ENCODE measurements at places on chromosomes 16 and 17.

DNA sequence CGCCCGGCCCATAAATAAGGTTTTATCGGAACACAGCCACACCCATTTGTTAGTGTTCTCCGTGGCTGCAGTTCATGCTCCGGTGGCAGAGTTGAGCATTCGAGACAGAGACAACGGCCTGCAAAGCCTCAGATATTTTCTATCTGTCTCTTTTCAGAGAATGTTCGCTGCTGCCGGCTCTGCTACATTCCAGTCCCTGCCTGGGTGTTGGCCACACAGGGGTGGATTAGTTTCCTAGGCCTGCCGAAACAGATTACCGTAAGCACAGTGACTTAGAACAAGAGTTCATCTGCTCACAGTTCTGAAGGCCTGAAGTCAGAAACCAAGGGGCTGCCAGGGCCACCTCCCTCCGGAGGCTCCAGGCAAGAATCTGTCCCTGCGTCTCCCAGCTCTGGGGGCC lies 19.1 kb upstream of the GSG1L start:
- no peak for DNase-seq

GRCh38 chr17:80751070-80751945 lies 206.7 kb downstream of the RPTOR start:
- no peak for DNase-seq

GRCh38 chr16:49537924-49538459 lies 164.4 kb downstream of the C16orf78 start:
- DNase-seq: no peak

DNA sequence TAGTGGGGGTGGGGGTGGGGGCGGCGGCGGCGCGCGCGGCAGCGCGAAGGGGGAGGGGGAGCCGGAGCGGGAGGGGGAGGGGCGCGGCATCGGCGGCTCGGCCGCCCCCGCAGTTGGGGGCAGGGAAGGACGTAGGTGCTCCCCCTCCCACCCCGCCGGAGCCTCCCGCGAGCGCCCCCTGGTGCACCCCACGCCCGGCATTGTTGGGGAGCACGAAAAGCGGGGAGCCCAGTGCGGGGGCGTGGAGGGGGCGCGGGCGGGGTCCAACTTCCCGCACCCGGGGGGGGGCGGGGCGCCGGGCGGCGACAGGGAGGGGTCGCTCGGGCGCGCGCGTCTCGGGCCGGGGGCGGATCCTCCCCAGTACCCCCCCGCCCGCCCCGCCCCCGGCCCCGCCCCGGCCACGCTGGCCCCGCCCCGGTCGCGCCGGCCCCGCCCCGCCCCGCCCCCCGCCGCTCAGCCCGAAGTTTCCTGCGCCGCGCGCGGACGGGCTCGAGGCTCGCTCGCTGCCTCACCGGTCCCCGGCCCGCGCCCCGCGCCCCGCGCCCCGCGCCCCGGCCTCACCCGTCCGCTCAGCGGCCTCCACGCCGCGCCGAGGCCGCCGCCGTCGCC lies at the start of gene CACNA1H:
Gene CACNA1H (plus strand): TSS at position 456 of the 609 bp plus-strand sequence. CDS start 632 bp downstream, outside the sequence.
- no peak for DNase-seq

GRCh38 chr17:4583782-4584100 lies 588 bp upstream of the SMTNL2 start:
- no peak for DNase-seq

Measured in pancreas (tissue), 10 donors.